ENCODE measurements at places on chromosomes 7 and 10.

GRCh38 chr10:58608351-58608750, 95.7 kb downstream of the BICC1 start:
- DNase-seq, result no peak

DNA sequence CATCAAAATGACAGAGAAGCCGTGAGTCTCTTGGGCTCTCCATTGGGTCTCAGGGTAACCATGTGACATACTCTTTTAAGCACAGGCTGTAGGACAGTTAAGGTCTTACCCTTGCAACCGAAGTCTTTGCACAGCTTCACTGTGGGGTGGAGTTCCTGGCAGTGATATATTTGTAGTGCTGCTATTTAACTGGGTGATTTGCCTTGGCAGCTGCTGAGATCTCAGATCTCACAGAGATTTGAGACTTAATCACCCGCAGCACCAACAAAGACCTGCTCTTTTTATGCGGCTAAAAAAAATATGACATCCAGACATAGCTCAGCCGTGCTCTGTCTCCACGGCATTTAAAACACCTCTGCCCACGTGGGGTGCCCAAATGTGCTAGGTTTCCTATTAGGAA, 63.4 kb upstream of the NPTX2 start:
- no peak for DNase-seq

DNA sequence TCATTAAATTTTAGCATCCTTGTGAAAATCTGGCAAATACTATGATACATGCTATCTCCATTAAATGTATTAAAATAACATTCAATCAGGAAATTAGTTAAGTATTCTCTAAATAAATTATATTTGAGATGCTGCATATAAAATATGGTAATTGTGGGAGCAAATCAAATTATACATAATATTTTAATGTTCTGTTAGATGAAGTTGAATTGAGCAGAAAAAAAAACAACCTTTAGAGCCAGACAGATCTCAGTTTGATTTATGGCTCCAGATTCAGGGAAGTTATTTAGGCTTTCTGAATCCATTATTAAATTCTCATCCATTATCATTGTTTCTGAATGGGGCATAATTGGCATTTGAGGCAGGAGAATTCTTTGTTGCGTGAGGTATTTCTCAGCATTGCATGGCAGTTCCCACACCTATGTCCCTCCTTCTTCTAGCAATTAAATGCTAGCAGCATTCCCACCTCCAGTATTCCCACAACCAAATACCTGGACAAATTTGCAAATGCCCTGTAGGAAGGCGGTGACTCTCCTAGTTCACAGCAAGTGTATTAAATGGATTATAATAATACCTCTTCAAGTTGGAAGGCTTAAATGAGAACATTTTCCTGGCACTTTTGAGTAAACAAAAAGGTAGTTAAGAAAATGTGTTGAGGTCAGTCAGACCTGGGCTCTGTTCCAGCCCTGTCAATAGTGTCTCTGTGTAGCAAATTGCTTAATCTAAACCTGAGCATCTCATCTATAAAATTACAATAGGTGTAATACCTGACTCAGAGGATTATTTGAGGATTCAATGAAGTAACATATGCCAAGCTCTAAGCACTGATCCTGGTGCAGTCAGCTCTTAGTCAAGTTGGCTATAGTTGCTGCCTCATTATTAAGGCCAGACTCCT, 108.9 kb downstream of the RNLS start:
- no peak for DNase-seq

DNA sequence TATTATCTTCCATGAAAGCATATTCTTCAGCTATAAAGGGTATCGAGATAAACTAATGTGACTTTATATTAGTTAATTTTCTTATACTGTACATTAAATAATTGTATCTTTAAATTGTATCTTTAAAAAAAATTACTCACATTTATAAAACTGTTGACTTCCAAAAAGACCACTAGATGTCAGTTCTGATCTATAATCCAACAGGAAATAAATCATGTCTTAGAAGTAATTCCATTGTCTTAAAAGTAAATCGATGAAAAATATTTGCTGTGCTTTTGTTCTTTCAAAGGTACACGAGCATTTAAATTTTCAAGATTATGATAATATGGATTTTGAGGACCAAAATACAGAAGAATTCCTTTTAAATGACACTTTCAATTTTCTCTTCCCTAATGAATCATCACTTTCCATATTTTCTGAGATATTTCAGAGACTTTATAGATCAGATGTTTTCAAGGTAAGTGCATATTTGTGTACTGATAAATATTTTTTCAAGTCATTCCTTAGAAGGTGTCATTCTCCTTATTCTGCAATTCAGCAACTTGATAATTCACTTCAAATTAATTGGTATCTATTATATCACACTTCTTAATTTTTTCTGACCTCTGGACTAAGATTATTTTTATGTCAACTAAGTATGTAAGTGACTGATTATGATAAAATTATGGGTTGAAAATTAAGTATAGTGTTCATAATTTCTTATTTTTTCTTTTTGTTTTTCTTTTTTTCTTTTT, 138.5 kb downstream of the CPED1 start:
- DNase-seq, result no peak

- no peak for DNase-seq
These were observed 8.3 kb downstream of the SLC13A4 start for GRCh38 chr7:135719688-135720087.

DNA sequence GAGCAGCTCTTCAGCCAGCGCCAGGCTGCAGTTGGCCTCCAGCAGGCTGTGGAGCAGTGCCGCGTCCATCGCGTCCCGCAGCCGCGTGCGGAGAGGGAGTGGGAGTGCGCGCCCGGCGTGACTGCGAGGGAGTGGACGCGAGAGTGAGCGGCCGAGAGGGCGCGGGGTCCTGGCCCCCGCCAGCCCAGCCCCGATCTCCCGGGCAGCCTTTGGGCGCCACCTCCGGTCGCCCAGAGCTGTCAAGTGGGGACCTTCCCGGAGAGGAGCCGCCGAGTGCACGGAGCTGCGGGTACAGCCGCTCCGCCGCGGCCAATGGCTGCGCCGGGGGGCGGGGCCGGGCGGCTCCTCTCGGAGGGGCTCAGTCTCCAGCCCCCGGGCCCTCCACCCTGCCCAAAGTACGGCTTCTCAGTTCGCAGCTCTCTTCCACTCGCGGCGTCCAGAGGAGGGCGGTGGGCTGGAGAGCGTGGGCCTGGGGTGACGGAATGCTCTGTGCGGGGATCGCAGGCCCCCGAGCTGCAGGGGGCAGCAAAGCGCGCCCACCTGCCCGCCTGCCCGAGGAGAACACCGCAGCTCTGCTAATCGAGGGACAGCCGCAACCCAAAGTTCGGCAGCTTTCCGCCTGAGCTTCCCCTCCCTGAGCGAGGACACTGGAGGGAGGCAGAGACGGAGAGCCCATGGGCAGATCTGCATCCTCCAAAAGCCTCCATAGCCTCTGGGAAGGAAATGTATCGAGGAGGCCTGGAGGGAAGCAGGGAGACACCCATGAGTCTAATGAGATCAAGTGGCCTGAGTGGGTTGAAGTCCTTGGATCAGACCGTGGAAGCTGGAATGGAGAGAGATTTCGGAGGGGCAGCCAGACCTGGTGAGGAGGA, at the start of gene CRHR2:
Gene CRHR2 (minus strand): TSS at position 245 of the 872 bp plus-strand sequence. CDS start 176 bp downstream, at position 69.
- no peak for DNase-seq

DNA sequence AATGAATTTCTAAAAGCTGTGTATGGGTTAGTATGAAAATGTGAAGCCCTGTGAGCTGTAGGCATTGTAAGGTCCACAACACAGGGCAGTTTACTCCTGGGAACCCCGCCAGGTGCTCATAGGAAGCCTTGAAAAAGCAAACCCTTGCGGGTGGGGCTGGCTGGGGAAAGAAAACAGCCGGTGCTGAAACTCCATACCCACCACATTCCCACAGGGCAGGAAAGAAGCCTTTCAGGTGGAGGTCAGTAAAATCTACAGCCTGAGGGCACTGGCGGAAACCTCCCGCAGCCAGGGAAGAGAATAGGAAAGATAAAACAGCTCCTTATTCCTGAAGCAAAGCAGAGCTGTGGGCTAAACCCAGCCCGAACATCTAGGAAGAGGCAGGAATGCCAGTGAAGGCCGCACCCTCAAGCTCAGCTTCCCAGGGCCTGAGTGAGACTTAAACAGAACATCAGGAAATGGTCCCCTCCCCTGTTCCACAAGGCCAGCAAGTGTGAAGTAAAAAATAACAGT, 34.7 kb downstream of the PODXL start:
- DNase-seq, result no peak

DNA sequence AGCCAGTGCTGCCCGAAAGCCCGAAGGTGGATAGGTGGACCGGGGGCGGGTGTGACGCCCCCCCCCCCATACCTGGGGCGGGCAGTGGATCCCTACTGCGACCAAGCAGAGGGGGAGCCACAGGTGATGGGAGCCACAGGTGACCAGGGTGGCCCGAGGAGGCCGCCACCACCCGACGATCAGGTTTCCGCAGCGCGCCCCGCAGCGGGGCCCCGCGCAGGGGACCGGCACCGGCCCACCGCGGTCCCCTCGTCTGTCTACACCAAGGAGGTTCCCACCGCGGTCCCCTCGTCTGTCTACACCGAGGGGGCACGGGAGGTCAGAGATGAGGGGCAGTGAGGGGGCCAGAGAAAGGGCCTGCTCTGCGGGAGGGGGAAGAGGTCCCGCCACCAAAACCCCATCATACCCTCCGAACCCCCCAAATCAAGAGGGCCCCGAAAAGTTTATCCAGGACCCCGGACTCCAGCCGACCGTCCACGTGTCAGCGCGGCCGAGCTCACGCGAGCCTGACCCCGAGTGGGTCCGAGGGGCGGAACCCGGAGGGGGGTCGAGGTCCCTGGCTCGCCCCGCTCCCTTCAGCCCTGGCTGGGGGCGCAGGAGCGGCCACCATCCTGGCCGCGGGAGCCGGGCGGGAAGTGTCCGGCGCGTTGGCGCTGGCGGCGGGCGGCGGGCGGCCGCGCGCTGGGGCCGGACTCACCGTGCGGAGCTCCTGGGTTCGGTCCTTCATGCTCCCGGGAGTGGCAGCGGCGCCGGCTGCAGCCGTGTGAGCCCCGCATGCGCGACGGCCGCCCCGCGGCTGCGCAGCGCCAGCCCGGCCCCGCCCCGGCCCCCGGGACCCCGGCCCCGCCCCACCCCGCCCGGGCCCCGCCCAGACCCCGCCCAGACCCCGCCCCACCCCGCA, at the start of gene STX1A:
Gene STX1A (minus strand): TSS at position 765 of the 901 bp plus-strand sequence. CDS start 38 bp downstream, at position 727.
- no peak for DNase-seq

GRCh38 chr10:118812393-118812740, 57.6 kb upstream of the CACUL1 start:
- DNase-seq, result no peak

- no peak for DNase-seq
These were observed 11.3 kb downstream of the KMT2C start for GRCh38 chr7:152424348-152425108.

- DNase-seq, result no peak
These were observed 2.5 kb downstream of the PTER start for GRCh38 chr10:16439295-16439694.

- DNase-seq, result no peak
These were observed 180.7 kb upstream of the SHH start for GRCh38 chr7:155992974-155993373.

DNA sequence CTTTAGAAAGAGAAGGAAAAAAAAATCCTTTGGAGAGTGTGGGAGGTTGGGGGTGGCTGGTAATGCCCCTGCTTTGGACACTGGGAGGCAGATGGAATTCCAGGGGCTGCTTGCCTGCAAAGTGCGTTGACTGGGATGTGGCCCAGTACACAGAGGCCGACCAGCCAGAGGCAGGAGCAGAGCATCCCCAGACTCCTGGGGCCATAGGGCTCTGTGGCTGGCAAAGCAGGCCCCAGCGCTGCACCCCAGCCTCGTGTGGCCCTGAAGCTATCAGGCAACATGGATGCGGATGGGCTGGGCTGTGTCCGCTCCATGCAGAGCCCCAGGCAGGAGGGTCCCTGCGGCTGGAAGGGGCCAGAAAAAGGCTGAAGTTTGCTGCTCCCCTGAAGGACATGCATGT, 361.6 kb upstream of the FZD8 start:
- no peak for DNase-seq

GRCh38 chr7:116575853-116576252, 51.0 kb downstream of the CAV1 start:
- no peak for DNase-seq

- no peak for DNase-seq
These were observed 126.4 kb downstream of the GNAT3 start for GRCh38 chr7:80385508-80385907.

DNA sequence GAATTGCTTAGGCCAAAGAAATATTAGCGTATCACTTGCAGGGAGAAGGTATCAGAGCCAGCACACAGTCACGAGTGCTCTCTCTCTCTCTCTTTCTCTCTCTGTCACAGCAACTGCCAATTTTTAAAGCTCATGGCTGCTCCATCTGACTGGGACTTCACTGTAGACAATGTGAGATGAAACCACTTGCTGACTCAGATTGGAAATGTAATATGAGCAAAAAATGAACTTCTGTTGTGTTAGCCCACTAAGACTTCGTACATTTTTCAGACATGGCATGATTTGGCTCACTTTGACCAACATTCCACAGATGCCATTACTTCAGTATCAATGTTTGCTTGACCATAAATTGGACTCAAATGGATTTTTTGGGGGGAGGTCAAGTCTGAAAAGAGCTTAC, 68.1 kb downstream of the DGKB start:
- DNase-seq, result no peak

DNA sequence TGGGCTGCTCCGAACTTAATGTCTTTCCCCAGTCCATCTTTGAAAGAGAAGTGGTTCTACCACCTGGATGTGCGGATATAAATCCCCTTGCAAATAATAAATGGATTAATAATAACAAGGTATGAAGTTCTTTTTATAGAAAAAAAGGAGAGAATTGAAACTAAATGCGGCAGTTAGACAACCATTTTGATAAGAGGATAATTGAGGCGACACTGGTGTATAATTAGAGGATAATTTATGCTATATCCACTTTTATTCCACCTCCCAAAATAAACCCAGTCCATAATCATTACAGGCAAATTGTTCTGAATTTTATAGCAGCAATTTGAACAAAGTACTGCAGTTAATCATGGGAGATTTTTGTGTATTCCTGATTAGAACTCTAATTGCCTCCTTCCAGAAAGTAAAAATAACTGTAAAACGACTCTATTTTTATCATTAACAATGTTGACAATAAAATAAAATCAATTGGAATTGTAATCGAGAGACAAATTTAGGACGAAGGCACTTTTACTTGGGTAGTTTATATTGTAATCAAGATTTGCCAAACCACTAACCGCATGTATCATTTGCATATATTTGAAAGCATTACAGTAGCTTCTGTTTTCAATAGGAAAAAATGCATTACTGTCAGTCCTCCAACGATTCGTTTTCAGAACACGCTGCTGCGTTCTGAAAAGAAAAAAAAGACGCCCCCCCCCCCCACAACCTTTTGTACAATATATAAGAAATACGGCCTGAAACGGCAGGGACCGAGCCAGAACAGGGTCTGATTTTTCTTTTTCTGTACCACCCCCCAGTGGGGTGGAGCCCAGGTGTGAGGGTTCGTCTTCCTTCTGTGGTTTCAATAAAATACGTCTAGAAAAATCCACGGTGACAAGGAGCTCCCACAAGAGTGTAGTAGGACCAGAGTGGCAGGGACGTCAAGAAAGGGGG, 838 bp upstream of the DLX6 start:
- DNase-seq, result no peak

DNA sequence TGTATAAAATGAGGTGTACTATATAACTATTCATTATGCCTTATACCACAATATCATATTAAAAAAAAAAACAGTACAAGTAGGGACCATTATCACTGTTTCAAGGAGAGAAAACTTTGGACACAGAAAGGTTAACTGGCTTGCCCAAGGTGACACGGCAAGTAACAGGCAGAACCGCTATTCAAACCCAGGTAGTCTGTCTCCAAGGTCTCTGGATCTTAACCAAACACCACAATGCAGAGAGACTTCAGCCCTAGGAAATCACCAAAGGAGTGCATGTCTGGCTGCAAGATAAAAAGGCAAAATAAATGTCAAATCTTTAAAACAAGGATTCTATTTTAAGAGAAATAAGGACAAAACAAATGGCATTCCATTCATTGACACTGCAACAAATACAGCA, 56.3 kb downstream of the CADPS2 start:
- DNase-seq, result no peak

All from SW 1271 (cell line).